ENCODE measurements at places on chromosomes 3 and 15. TPM values are rescaled to one million over a fixed set of nuclear protein-coding genes. Genes with fewer than 3 reads are reported as not detected.

Gene GORASP1
- 58.6 TPM for total RNA-seq

- DNase-seq = no peak
These were observed 2.7 kb downstream of the FAN1 start for GRCh38 chr15:30906366-30906765.

- DNase-seq = no peak
These were observed 634 bp downstream of the ZMAT3 start for GRCh38 chr3:179071027-179071322.

Gene ADAMTS7
- 1.4 TPM for total RNA-seq

- DNase-seq = no peak
These were observed 537.8 kb downstream of the OTOL1 start for GRCh38 chr3:162034368-162034767.

DNA sequence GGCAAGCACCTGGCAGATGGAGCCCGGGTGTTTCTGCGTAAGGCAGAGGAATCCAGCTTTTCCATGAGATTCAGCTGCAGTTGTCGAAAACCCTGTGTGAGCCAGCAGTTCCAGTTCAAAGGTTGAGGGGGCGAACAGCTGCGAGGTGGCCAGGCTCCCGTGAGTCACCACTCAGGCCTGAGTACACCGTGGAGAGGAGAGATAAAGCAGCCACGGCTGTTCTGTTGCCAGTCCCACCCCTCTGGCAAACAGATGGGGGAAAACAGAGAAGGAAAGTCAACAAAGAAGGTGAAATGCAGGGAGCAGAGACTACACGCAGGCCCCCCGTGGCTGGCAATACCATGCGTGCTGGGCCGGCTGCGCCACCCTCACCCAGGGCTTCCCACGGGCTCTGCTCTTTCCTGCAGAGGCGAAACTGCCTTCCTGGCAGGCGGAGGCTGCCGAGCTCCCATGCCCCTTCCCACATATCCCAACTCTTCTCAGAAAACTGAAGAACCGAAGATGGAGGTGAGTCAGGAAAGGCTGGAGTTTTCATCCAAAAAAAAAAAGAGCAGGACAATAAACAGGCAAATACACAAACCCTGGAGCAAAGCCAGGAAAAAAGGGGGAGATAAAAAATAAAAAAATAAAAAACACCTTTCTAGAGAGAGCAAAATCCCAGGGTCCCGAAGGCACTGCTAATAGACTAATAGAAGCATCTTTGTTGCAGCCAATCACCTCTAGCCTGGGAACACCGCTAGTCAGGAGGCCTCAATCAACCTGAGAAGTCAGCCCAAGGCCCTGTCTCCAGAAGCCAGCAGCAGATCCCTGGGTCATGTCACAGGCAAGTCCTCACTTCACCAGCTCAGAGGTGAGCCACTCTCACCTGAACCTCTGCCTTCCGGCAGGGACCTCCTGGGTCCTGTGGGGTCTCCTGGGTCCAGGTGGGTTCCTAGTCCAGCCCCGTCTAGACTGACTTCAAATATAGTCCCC is 37.7 kb downstream of the FAM174B start:
- peak; percentile 55 for DNase-seq

GRCh38 chr3:12495749-12496452 is 11.6 kb downstream of the TSEN2 start:
- no peak for DNase-seq

DNA sequence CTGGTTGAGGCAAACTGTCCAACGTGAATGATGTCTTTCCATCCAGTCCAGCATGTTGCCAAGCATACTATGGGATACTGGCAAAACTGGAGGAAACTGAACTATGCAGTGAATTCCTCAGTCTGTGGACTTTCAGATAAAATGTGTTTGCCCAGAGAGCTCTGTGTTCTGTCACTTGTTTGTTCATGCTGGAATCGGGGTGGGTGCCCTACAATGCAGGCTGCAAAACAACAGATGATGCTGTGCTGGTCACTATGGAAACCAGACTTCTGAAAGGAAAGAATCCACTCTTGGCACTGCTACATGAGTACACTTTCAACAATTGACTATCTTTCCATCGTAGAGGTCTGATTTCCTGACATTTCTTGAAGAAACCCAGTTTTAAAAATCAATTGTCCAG is 272.5 kb upstream of the ARHGEF26 start:
- no peak for DNase-seq

- DNase-seq = peak; percentile 58
These were observed 325.0 kb downstream of the CGGBP1 start for GRCh38 chr3:87733671-87734367.

Gene WNT5A
- total RNA-seq = 0.69 TPM

Gene GPR176
- 10.2 TPM for total RNA-seq

- DNase-seq = peak; percentile 85
These were observed 27.0 kb upstream of the POLG start for GRCh38 chr15:89361451-89362202.

Gene IL20RB
- total RNA-seq = 8.5 TPM

DNA sequence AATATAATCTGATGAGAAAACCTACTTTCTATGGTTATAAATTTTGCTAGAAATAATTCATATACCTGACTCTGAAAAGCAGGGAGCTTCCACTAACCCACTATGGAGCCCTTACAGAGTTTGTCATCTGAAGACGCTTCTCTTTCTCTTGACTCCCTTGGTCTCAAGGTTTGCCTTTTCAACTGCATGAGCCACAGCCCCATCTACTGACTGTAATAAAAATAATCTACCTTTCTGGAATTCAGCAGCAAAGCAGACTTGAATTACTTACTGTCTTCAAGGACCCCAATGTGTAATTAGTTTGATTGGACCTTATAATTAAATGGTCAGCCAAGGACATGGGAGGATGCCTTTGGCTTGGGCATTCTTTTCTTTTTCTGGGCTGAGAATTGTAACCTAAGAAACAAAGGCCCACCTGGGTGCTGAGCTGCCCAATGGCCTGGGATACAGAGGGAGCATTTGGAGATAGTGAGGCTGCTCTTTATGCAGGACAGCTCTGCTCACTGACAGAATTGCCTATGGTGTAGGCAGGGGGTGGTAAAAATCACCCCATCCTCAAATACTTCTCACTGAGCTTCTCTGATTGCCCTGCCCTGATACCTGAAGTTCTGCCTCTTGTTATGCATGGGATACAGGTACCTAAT is 178.6 kb upstream of the TRIM42 start:
- no peak for DNase-seq

Gene GOLGA8H
- not detected for total RNA-seq

- DNase-seq = no peak
These were observed 478.7 kb upstream of the WNT5A start for GRCh38 chr3:55965776-55966175.

Gene HESX1
- total RNA-seq = 0.91 TPM

Gene MFSD1
- total RNA-seq = 100 TPM

DNA sequence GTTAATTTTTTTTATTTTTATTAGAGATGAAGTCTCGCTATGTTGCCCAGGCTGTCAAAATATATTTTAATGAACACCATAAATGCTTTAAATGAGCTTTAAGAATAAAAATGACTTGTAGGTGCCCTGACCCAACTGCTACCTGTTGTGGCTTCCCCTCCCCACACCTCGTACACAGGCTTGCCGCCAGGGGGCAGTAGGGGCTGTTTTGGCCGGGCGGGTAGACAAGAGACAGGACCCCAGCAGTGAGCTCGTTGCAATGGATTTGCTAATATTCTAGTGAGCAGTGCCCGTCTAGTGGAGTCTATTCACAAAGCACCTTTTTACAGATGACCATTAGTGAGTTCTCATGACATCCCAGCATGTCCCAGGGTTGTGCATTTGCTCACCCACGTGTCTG is 418.1 kb downstream of the OCA2 start:
- no peak for DNase-seq

Gene FRMD4B
- total RNA-seq = 13.8 TPM

GRCh38 chr3:124770336-124771082 is 40.3 kb downstream of the UMPS start:
- DNase-seq = no peak

DNA sequence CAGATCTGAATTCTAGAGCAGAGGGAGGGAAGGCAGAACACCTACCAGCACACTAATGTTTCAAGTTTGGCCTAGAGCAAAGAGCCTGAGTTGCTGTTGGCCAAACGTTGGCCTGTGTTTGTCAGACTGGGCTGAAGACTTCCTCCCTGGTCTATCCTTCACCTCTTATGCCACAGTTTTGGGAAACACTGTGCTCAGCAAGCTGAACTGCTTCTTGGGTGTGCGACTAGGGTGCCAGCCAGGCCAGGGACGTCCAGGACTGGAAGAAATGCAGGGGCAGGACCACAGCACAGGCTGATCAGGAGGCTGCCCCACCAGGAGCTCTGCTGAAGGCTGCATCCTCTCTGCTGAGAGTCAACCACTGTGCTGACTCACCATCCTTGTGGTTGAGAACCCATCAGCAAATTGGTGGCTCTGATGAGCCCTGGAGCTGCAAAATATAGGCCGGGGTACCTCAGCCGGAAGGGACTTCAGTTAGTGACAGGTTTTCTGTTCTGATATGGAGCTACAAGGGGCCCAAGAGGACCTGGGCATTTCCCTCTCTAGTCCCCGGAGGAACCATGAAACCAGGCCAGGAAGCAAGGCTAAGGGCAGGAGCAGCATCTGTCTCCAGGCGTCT is 131.6 kb upstream of the RASGRP1 start:
- no peak for DNase-seq

Gene SERINC4
- total RNA-seq = 0.33 TPM

DNA sequence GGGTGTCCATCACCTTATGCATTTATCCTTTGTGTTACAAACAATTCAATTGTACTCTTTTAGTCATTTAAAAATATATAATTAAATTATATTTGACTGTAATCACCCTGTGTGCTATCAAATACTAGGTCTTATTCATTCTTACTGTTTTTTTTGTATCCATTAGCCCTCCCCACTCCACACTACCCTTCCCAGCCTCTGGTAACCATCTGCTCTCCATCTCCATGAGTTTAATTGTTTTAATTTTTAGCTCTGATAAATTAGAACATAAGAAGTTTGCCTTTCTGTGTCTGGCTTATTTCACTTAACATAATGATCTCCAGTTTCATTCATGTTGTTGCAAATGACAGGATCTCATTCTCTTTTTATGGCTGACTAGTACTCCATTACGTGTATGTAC is 16.8 kb downstream of the C3orf20 start:
- DNase-seq = no peak

Gene ROBO2
- not detected for total RNA-seq

Gene ECE2
- not detected for total RNA-seq

DNA sequence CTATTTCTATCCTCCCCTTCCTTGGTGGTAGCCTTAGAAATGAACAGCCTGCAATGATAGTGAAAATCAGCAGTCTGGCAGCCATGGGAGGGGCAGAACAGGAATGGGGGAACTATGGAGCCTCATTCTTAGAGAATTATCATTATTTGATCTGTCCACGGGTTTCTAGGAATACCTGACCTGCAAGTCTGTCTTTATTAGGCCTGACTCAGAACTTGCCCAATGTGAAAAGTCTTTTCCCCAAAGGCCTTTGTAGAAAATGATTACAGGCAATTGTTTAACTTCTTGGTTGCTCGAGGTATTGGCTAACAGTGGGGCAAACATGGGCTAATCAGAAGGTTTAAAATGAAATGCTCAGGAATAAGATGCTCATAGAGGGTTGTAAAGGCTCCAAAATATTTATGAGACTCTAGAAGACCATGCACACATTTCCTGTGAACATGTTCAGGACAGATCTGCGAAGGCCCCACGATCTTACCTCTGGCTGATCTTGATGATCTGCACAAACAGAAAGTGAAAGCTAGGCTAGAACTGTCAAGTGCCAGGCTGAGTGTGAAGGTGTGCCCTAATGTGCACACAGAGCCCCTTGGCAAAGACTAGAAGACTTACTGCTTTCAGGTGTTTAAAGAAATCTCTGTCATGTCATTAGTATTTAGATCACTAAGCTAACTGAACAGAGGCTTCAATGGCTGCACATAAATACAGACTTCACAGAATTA is 39.6 kb upstream of the LAMP3 start:
- no peak for DNase-seq

DNA sequence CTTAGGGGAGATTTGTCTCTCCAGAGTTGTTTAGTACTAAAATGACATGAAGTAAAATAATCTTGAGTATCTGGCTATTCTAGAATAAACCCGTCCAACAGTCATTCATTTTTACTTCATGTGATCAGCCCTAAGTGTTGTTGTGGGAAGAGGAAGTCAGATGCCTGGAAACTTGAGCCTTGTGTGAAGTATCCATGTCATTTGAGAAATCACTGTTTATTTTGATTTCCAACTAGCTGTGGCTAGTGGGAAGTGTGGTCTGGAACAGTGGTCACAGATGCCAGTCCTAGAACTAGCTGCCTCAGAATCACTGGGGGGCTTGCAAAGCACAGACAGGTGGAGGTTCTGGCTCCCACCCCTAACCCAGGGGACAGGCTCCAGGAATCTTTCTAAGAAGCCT is 77.7 kb upstream of the LIMD1 start:
- no peak for DNase-seq

- no peak for DNase-seq
These were observed 39.1 kb upstream of the GLCE start for GRCh38 chr15:69121198-69121828.

Gene AQR
- total RNA-seq = 15.8 TPM

- DNase-seq = no peak
These were observed 27.1 kb upstream of the AP4E1 start for GRCh38 chr15:50881121-50882048.

- DNase-seq = no peak
These were observed 15.3 kb downstream of the APBA2 start for GRCh38 chr15:28900892-28901586.

DNA sequence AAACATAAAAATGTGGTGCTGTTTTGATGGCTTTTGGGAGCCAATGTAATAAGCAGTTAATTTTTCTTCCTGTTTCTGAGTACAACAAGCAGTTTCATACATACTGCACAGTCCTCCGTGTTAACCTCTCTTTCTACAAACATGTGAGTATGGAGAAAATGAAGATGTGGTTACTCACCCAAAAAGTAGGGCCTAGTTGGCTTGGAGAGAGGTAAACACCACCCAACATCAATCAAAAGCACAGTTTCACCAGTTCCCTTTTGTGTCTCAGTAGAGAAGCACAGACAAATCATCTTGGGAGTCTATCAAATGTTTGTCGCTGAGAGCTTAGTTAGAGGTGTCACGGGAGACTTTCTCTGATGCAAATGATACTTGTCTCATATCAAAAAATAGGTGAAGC is 320.2 kb downstream of the UNC13C start:
- DNase-seq = no peak

GRCh38 chr3:124174476-124174875 is 182.6 kb upstream of the ROPN1 start:
- peak; percentile 20 for DNase-seq

- no peak for DNase-seq
These were observed 17.5 kb upstream of the NMD3 start for GRCh38 chr3:161203485-161204098.

- DNase-seq = no peak
These were observed 180.5 kb upstream of the VEPH1 start for GRCh38 chr3:157683668-157684067.

GRCh38 chr3:130658678-130659077 is 88.0 kb downstream of the PIK3R4 start:
- DNase-seq = no peak

DNA sequence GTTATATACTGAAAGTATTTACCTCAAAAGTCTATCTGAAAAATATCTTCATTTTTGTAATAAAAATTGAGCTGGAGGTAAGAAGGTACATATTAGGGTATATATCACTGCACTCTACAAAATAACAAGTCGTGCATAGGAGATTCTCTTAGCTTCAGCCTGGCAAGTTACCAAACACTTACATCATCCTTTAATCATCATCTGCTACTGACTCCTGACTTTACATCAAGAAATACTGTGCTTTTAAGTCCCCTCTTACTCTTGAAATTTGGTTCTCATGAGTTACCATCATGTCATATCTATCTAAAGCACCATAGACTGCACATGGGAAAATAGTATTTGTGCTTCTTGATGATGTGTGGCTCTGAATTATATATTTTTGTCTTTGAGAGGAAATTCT is 50.8 kb downstream of the LYSMD4 start:
- DNase-seq = no peak

GRCh38 chr15:59011262-59011952 is 23.9 kb downstream of the RNF111 start:
- no peak for DNase-seq
